Dermis microvascular lymphatic vessel endothelial cell (primary cell): ENCODE measurements at places on chromosomes 6 and 20. TPM values are rescaled to one million over a fixed set of nuclear protein-coding genes. Genes with fewer than 3 reads are reported as not detected.

DNA sequence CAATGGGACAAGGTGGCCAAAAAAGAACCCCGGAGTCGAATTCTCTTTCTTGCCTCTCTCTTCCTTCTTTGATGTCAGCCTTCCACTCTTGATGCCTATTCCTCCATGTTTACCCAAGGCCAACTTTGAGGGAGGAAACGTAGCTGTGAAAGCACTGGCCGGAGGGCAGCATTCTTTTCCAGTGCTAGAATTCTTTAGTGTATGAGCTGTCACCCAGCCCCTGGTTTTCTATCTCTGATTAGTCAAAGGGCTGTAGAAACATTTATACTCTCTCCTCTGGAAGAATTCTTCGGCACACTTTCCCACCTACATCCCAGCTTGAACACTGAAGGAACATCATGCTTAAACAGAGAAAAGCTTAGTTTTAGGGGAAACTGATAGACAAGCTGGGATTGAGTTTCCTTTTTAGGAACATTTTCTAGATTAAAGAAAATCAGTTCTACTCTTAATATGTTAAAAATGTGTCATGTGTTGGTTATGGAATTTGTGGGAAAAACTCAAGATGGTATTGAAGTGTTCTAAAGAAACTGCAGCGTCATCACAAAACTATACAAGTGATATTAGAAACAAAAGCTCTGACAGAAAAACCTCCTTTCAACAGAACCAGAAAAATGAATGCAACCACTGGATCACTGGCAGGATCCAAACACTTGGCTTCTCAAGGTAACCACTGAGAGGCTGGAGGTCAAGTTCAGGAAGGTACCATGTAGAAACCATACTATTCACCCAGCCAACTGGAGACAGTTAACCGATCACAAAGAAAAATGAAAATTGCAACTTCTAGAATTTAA is 20.7 kb upstream of the UTRN start:
- peak; percentile 88 for DNase-seq

- no peak for DNase-seq
These were observed 90.1 kb upstream of the PAK5 start for GRCh38 chr20:9928955-9929354.

- peak; percentile 77 for DNase-seq
These were observed 7.1 kb upstream of the PSMG4 start for GRCh38 chr6:3251462-3252314.

Gene NKX2-2
- total RNA-seq = not detected in 2 replicates

- DNase-seq = no peak
These were observed 70.8 kb downstream of the NDUFAF5 start for GRCh38 chr20:13855613-13856012.

GRCh38 chr20:20454850-20455627 is 87.1 kb downstream of the INSM1 start:
- DNase-seq = no peak

Gene VSTM2L
- total RNA-seq = not detected in 2 replicates

DNA sequence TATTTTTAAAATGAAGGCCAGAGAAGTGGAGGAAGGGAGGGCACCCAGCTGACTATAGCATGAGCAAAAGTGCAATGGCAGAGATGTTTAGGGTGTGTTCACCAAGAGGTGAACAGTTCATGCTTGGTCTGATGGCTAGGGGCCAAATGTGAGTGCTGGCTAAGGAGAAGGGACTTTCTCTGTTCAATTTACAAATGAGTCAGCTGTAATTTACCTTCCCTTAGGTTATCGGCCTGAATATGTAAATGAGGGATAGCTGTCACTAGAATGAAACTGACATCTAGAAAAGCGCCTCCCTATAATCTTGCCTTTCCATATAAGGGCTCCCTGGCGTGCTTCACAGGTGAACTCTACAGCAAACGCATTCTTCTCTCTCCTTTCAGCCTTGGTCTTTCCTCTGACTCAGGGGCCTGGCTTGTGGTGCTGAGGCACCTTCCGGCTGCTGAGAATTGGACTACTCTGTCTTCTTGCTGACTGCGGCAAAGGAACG is 114.7 kb upstream of the BACH2 start:
- DNase-seq = no peak

GRCh38 chr6:46053039-46053933 is 37.6 kb upstream of the CLIC5 start:
- DNase-seq = no peak

- no peak for DNase-seq
These were observed 39.1 kb upstream of the TBC1D7 start for GRCh38 chr6:13367396-13367795.
